ENCODE measurements at places on chromosomes 12 and 14.

DNA sequence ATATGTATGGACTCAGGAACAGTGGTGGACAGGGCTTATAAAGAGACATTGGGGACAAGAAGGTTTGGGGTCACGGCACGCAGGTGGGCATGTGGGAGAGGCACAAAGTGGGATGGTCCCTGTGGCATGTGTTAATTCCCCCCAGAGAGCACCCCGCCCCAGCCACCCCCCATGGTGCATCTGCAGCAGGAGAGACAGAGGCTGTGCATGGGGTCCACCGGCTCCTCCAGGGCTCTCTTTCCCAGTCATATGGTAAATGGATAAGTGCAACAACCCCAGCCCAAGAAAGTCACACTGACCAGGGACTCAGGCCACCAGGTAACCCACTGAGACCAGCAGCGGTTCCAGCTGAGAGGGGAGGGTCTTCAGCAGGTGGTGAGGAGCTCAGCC, 242.1 kb downstream of the BCL11B start:
- DNase-seq: no peak

DNA sequence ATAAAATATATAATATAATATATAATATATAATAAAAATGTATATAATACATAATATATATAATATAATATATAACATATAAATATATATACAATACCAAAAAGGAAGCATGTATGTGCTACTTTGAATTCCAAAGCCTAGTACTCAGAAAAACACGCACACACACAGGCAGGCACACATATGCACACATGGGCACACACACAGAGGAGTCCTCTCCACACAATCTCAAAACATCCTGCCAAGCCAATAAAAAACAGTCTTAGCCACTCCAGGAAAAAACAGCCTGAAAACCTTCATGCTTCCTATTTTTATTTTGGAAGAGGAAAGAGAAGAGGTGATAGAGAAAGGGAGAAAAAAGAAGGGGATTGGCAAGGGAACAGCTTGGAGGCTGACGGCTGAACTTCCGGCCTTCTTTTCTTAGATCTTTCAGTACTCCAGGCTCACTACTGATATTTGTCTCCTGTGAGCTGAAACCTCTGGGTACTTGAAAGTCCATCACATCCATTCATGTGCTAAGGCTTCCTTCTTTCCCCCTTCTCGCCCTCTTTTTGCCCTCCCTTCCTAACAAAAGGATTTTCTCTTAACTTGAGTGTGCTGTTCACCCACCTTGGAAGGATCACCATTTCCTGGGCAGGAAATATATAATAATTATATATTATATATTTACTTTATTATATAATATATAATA, 394.2 kb downstream of the NUAK1 start:
- no peak for DNase-seq

GRCh38 chr12:77131977-77132490, 66.7 kb upstream of the E2F7 start:
- no peak for DNase-seq

- DNase-seq: no peak
These were observed 52.6 kb downstream of the GPHB5 start for GRCh38 chr14:63266106-63266505.

DNA sequence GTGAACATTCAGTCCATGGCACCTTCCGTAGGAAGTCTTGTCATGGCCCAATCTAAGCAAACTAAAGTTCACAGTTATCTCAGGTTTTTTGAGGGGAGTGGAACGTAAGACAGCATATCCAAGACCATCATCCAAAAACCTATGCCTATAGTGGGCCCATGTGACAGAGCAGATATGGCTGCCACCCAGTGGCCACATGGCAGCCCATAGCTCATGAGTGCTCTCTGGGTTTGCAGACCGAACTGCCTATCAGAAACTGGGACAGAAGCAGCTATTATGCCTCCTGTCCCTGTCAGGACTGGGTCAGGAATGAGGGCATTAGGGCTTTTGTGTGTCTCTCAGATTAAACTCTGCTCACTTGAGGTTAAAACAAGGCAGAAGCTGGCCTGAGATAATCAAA, 503.7 kb downstream of the NRXN3 start:
- DNase-seq: no peak

DNA sequence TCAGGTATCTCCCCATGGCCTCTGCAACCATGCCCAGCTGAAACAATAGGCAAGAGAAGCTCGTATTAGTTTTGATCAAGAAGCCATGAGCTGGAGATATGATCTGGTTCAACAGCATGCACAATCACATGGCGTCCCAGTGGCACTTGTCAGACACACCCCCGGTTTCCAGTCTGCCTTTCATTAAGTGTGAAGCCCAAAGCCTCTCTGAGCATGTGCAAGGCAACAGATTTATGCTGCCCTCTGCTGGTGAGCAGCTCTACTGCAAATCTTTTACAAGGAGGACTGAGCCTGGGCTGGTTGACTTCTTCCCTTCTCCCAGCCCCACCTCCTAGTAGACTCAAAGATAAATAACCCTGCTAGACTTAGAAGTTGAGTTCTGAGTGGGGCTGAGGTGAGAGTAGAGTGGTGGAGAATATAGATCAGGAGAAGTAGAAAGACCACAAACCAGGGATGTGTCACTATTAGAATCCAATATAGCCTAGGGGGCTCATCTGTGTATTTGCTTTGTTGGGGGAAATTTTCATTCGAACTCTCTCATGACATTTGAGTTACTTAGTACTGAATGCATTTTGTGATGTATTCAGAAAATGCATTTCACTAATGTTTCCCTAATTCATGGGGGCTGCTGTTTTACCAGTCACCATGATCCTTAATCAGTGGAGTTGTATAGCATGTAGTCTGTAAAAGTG, 53.7 kb upstream of the MBIP start:
- DNase-seq: peak; percentile 51

- DNase-seq: no peak
These were observed 551.2 kb upstream of the SEL1L start for GRCh38 chr14:82084813-82085212.

GRCh38 chr14:97642631-97643030, 845.4 kb downstream of the VRK1 start:
- no peak for DNase-seq
